ENCODE measurements at places on chromosomes 1 and 21. TPM values are rescaled to one million over a fixed set of nuclear protein-coding genes. Genes with fewer than 3 reads are reported as not detected.

DNA sequence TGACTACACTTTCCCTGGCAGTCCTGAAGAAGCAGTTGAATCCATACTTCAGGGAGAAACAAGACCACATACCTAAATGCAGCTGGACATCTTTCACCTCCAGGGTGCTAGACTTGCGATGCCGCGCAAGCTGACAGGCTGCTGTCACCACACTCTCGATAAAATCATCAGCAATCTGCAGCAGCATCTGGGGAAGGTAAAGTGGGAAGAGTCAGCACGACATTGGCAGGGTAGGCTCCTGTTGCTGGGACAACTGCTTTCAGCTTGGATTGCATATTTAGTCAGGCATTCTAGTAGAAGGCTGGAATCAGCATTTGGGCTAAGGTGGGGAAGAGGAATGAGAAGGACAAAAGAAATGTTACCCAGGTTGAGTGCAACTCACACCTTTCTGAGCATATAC, 21.1 kb downstream of the RAB42 start:
- DNase-seq, result no peak

C1orf94 gene
- not detected for total RNA-seq

GRCh38 chr1:106027871-106028270, 1028.6 kb upstream of the PRMT6 start:
- DNase-seq, result no peak

DNA sequence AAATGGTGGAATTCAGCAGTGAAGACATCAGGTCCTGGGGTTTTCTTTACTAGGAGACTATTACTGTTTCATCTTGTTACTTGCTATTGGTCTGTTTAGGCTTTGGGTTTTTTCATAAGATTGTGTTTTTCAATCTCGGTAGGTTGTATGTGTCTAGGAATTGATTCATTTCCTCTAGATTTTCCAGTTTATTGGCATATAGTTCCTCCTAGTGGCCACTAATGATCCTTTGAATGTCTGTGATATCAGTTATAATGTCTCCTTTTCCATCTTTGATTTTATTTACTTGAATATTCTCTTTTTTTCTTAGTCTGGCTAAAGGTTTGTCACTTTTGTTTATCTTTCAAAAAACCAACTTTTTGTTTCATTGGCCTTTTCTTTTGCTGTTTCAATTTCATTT, 233.0 kb downstream of the RWDD3 start:
- DNase-seq, result no peak

DNA sequence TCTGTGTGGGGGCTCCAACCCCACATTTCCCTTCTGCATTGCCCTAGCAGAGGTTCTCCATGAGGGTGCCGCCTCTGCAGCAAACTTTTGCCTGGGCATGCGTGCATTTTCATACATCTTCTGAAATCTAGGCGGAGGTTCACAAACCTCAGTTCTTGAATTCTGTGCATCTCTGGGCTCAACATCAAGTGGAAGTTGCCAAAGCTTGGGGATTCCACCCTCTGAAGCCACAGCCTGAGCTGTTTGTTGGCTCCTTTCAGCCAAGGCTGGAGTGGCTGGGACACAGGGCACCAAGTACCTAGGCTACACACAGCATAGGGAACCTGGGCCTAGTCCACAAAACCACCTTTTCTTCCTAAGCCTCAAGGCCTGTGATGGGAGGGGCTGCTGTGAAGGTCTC, 235.3 kb downstream of the PDE4B start:
- no peak for DNase-seq

DNA sequence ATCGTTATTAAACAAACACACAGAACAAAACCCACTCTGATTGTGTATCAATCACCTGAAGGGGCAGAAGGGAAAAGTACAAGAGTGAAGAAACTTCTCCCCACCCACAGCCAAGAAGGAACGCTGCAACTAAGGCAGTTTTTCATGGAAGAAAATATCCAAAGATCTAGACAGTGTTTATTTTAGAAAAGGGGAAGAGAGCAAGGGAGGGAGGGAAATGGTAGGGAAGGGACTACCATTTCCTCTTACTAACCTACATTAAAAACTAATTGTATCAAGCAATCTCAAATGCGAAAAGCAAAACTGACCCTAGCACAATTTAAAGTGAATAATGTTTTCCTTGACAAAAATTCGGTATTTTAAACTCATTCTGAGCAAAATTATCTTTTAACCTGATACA, 3.5 kb downstream of the NRIP1 start:
- no peak for DNase-seq

NBPF20 gene
- total RNA-seq, result 3.3 TPM

HSF2BP gene
- total RNA-seq, result not detected

CNIH3 gene
- 1.4 TPM for total RNA-seq

- DNase-seq, result no peak
These were observed 143.3 kb upstream of the GJB5 start for GRCh38 chr1:34611571-34611970.

DNA sequence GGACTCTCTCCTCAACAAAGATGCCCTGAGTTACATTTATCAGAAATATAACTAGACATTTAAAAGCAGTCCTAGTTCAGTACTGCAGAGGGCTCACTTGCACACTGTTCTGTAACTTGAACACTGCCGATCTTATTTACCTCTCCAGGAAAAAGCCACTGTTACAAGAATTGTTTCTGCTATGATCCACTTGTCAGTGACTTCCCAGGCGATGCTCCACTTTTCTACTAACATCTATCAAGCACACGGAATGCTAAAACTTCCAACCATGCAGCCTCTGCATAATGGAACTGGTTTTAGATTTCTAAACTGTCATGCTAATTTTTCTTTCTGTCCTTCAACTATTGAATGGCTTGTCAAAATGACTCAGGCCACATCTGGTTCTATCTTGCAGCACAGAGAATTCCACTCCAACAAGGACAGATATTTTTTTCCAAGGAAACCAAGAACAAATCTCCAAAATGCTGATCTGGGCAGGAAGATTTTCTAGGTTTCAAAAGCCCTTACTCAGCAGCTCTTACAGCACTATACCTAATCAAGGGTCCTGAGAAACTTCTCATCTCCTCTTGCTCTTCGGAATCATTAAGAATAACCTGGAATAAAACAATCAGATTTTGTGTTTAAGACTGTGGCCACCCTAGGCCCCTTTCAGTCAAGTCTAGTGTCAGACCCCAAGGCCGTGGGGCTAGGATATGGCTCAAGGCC, 9.9 kb downstream of the SEC16B start:
- DNase-seq, result no peak

MYBPH gene
- not detected for total RNA-seq

GPR25 gene
- total RNA-seq, result 0.19 TPM

GRCh38 chr1:63950023-63950422, 176.2 kb downstream of the ROR1 start:
- DNase-seq, result peak; percentile 20
